ENCODE measurements at places on chromosomes 4 and X.

GRCh38 chr4:24322511-24322910 lies 261.8 kb downstream of the DHX15 start:
- DNase-seq, result no peak

DNA sequence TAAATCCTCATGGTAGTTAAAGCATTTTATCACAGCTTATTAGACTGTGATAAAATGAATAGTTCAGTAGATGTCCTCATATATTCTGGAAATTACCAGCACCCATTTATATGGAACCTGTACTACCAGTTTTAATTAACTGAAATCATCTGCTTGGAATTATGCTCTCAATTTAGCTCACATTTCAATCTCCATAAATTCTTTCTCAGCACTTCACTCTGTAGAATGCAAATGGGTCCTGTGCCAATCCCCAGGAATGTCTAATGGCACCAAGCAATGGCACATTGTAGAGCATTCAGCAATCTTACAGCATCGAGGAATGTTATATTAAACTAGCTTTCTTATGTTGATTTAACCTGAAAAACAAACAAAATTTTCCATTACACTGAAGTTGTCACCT lies 355.1 kb downstream of the PDHA2 start:
- no peak for DNase-seq

DNA sequence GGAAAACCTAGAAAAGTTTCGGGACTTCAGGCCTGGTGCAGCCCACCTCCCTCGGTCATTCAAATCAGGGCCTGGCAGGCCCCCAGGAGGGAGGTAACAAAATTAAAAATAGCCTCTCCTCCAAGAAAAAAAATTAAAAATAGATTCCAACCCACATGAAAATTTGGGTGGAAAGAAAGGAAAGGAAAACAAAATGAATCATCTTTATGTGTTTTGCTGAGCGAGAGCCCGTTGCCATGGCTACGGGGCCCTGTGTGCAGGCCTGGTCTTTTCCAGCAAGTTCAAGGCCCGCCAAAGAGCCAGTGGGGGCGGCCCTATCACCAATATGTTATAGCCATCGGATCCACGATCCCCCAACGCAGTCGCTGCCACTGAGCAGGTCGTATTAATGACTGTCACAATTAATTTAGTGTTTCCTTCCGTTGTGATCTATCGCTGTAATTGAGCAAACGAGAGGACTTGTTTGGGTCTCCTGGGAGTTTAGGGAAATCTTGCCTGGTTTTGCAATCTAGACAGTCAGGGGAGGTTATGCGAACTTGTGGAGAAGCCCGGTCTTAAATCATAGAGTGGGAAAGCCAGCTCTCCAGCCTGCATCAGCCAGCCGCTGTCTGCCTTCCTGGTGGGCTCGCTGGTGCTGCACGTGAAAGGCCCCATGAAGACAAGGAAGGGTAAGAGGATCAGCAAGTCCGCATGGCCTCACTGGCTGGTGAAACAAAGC lies 452.4 kb downstream of the BCOR start:
- no peak for DNase-seq

DNA sequence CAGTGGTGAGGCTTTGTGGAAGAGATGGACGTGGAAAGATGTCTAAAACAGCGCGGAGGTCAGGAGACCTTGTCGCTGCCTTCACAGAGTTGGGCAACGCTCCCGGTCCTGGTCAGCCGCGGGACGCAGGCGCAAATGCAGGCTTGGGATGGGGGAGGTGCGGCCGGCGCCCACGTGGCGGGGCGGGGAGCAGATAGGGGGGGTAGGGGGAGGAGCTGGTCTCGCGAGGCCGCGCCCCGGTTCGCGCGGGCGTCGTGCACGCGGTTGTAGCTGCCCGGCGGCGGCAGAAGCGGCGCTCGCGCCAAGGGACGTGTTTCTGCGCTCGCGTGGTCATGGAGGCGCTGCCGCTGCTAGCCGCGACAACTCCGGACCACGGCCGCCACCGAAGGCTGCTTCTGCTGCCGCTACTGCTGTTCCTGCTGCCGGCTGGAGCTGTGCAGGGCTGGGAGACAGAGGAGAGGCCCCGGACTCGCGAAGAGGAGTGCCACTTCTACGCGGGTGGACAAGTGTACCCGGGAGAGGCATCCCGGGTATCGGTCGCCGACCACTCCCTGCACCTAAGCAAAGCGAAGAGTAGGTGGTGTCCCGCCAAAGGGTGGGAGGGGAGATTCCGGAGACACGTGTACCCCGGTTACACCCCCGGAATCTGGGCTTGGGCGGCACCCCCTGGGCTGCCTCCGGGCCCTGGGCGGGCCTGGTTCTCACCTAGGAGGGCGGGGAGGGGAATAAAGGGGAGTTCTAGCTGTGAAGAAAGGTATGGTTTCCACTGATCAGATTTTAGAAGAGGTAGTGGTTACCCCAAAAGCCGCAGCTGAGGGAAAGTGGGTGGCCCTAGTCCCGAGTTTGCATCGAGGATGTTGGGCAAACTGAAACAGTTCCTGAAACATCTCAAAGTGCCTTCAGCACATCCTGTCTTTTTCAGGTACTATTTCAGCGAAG lies at the start of gene PRDX4:
Gene PRDX4 (plus strand): TSS at position 255 of the 939 bp plus-strand sequence. CDS start 78 bp downstream, at position 333.
- peak; percentile 62 for DNase-seq

DNA sequence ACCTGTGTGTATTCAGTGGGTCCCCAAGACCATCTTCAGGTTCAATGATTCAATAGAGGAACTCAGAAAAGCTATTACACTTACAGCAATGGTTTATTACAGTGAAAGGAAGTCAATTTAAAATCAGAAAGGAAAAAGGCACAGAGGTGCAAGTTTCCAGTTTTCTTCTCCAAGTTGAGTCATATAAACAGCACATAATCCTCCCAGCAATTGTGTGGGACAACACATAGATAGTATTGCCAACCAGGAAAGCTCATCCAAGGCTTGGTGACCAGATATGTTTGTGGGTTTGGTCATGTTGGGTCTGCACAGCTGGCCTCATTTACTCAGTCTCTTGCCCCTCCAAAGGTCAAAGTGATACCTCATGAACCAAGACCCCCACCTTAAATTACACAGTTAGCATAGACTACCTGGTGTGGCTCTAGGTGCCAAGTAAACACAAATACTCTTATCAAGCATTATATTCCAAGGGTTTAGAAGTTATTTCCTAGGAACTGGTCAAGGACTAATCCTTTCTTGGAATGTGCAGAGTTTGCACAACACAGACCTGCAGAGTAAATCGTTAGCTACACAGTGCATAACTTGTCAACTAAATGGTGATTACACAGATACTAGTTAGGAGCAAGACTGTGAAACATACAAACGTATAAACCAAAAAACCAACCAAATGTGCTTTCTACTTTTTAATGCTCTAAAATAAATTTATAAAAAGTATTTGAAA lies 777.3 kb downstream of the PCDH18 start:
- no peak for DNase-seq

DNA sequence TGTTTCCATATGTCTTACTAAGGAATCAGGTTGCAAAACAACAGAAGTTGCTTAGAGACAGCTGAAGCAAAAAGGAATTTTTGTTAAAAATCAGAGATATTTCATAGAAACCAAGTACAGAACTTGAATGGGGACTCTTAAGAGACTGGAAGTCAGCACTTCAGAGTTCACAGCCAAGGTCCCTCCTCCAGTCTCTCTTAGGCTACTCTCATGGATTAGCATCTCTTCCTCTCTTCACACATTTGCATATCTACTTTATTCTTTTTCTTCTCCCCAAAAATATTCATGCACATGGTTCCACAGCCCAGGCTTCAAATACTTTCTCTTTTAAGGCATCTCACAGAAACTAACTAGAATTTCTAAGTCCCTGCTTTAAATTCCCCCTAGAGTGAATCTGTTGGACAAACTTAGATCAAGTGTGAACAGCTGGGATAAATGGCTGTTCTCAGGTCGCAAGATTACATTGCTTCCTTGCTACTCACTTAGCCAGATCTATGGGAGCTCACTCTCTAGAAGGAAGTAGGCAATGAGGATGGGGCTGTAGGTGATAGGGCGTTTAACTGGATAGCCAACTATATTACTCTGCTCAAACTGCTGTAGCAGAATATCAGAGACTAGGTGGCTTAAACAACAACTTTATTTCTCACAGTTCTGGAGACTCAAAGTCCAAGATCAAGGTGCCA lies 73.7 kb upstream of the GALNT7 start:
- no peak for DNase-seq

DNA sequence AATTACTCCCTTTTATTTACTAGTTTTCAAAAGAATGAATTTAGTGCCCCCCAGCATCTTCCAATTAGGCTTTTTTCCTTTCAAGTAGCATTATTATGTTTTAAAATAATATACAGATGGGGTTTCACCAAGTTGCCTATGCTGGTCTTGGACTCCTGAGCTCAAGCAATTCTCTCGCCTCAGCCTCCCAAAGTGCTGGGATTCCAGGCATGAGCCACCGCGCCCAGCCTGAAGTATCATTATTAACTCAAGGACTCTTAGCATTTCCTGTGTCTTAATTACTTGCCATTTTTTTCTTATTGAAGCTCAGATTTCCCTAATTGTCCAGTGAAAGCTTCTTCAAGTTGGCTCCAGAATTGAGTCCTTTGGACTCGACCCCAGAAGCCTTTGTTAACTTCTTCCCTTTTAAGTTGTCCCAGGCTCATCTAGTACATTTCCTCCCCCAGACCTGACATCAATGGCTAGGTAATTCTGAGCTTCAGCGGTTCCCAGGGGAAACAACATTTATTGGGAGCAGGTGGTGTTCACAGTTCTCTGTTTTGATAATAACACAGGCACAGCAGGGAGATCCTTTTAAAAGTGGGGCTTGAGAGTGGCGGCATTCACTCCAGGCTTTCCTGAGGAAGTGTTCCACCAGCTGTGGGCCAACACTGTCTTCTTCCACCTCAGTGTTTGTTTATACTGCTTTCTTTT lies 10.0 kb downstream of the SAT1 start:
- no peak for DNase-seq

DNA sequence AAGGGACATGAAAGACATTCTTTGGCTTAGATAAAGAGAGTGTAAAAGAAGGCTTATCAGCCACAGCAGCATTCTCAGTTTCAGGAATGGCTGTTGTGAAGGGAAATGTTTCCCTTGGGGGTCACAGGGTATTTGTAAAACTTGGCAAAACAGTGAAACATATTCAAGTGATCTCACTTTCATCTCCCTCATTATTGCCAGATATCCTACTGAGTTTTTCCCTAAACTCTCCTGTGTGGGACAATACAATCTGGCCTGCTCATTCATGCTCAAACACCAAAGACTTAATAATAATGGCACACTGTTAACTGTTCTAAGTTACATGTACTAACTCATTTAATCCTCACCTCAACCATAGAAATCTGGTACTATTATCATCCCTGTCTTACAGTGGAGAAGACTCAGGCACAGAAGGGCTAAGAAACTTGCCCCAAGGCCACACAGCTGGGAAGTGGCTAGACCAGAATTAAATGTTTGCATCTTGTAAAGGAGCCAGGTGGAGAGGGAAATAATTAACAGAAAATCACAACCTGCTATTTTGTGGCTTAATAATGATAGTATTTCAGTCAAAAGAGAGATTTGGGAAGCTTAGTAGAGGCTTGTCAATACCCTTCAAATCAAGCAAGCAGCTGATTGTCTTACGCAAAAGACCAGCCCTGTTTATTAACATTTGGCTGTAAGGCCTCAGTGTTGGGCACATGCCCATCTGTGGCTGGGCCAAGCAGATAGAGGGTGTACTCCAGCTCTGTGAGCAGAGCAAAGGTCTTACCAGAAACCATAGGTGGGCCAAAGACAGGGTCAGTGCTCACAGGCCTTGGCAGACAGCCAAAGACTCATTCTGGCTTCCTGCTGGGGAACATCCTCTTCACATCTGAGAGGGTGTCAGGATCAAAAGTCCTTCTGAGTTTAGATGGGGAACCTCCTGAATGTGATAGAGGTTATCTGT lies 17.3 kb downstream of the SMPX start:
- DNase-seq, result no peak

DNA sequence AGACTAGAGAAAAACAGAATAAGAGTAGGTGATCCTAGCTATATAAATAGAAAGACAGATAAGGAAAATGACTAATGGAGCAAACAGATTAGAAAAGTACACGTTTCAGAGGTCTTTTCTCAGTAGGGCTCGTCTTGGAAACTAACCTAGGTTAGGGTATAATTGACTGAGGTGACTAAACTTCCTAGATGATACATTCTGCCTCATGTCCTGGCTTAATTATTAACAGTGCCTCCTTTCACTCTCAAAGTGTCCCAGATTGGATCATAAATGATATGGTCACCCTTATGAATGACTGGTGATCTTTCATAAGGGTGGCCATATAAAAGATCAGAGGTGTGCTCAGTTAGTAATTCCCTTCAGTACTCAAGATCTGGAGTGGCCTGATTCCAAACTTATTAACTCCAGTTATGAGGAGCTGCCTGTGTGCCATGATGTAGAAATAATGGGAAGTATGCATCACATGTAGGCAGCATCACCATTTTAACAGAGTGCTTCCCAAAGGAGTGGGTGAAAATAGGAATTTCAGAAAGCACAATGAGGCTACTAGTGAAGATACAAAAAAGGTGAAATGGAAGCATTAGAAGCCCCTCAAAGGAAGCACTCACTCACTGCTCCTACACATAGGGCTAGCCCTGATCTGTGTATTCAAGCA lies 14.7 kb upstream of the GRIA3 start:
- DNase-seq, result no peak

DNA sequence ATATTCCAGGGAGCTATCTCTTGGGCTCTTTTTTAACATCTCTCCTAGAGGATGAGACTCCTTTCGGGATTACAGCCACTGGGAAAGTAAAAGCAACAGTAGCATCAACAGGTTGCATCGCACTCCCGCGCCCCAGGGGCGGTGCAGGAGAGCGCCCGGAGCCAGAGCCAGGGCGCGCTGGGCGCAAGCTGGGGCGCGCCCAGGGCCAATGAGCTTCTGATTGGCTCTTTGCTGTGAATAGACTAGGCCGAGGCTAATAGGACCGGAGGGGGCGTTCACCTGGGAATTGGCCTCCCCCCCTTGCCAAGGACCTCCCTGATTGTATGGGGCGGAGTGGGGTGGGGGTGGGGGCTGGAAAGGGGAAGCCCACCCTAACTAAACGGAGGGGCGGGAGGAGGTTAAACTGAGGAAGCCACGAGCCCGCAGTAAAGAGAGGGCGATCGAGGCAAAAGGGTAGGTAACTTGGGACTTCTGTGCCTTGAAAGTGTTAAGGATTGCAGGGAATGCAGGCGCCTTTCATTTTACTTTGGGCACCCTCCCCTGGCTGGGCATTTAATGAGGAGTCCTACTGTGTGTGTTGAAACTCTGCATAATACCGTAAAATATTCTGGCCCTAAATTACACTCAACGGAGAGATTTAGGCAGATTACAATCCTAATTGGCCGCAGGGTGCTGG lies 1.1 kb upstream of the ATOH1 start:
- no peak for DNase-seq

All from stimulated activated CD4-positive, alpha-beta T cell treated with anti-CD3 and anti-CD28 coated beads, TNF-alpha, amount 100 ng/mL, for 24 hours (primary cell).